ENCODE measurements at places on chromosomes 7 and 10.

DNA sequence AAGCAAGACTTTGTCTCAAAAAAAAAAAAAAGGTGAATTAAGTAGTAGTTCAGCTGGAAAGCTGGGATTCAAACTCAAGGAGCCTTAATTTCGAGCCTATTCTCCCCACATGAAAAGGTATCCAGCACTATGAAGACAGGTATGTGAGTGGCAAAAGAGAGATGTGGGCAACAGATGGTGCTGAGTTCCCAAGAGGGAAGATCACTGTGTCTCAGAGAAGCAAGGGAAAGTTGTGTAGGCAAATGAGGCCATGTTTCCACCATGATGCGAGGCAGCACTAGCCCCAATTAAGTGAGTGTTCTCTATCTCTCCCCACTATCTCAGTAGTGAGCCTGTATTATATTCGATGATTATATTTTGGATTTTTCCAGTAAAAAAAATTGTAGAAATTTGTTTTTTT lies 19.8 kb upstream of the ST7 start:
- DNase-seq: no peak

- no peak for DNase-seq
Observed at GRCh38 chr10:124376411-124376810, 42.3 kb downstream of the OAT start.

DNA sequence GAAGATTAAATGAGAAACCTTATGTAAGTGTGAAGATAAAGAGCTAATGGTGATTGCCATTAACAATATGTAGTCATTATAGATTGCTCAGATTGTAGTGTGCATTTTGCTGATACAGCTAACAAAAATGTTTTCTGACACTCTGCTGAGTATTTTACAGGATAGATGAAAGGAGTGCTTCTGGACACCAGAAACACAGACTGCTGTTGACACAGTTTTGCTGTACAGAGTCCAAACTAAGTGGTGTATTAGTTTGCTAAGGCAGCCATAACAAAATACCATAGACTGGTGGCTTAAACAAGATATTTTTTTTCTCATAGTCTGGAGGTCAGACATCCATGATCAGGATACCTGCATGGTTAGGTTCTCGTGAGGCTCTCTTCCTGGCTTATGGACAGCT lies 2.2 kb downstream of the SMC3 start:
- DNase-seq: no peak

GRCh38 chr10:24353319-24353718 lies 144.4 kb downstream of the KIAA1217 start:
- DNase-seq: no peak

GRCh38 chr7:158323741-158324396 lies 263.8 kb downstream of the PTPRN2 start:
- no peak for DNase-seq

GRCh38 chr10:89566992-89567391 lies 31.6 kb upstream of the SLC16A12 start:
- no peak for DNase-seq

- no peak for DNase-seq
Observed at GRCh38 chr10:131662851-131663250, 238.0 kb upstream of the PPP2R2D start.

DNA sequence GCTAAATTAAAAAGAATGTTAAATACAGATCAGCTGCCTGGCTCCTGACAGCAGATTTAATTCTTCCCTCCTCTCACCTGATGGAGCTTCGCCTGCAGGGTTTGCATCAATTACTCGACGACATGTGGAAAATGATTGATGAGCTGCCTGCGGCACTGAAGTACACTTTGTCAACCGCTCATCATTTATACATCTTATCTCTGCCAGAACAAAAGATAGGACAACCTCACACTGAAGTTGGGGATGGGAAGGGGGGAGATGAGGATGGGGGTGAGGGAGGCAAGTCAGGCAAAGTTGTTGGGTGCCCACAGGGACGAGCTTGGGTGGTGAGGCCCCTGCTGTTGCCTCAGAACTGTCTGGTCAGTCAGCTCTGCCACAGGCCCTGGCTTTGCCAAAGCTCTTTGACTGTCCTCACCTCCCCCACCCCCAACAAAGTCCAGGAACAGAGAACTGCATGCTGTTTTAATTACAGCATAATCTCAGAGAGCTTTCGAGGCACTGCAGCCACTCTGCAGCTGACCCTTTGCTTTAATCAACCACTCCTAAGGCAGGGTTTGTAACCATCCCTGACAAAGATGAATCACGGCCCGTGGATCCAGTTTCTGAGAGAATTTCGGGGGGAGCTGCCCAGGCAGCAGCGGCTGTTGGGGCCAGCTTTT lies 702.3 kb downstream of the LRMDA start:
- DNase-seq: no peak

DNA sequence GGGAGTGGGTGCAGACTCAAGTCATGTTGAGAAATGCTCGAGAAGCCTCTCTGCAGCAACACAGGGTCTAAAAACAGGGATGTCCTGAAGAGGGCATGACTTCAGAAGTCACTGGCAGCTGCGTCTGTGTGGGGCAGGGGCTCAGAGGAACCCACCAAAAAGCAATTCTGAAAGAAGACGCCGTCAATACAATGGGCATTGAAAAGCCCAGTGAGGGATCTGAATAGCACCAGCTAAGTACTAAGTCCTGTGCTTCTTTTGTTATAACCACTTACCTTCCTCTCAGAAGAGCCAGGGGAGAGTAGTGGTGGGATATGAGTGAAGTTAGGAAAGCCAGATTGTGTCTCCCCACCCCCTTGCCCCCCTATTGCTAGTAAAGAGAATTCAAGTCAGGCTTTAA lies 137.2 kb downstream of the INHBA start:
- no peak for DNase-seq

Data from NCI-H1930 (cell line).